ENCODE measurements at places on chromosomes 7 and 10.

- DNase-seq = no peak
These were observed 69.6 kb downstream of the NRG3 start for GRCh38 chr10:81944609-81945008.

- DNase-seq = no peak
These were observed 89.8 kb downstream of the GLRX3 start for GRCh38 chr10:130226012-130226411.

DNA sequence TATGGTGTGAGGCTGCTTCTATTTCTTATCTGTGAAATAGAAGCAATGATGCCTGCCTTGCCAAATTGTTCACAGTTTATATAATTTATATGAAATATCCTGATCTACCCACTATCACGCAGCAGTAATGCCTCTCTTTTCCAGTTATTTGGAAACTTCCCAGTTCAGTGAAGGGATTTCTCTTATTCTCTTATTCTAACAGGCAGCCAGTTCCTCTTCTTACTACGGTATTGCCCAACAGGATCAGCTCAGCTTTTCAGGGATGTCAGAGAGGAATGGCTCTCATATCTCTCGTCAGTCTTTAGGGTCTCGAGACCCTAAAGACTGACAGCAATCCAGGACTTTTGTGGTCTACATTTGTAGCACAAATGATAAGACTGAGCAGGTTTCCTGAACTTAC, 215.6 kb downstream of the CREB5 start:
- DNase-seq = no peak

DNA sequence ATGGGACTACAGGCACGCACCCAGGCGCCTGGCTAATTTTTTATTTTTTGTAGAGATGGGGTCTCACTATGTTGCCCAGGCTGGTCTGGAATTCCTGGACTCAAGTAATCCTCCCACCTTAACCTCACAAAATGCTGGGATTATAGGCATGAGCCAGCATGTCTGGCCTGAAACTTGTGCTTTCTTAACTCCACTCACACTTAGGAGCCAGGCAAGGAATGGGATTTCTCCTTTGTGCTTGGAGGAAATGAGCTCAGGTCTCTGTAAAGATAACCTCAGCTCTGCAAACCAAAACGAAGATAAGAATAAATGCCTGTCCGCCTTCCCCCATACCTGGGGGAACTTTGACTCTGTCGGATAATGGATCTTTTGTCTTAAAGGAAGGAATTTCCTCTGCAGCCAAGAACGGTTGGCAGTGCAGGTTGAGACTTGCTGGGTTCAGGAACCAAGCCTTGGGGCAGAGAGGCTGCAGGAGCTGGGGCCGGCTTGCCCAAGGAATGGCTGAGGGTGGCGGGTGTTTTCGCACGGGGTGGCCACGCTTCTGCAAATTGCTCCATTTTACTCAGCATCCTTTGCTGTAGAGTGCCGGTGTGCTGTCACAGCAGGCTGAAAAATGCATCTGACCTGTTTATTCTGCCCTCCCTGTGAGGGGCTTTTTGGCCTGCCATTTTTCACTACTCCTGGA, 174.2 kb downstream of the KIAA1217 start:
- DNase-seq = no peak

DNA sequence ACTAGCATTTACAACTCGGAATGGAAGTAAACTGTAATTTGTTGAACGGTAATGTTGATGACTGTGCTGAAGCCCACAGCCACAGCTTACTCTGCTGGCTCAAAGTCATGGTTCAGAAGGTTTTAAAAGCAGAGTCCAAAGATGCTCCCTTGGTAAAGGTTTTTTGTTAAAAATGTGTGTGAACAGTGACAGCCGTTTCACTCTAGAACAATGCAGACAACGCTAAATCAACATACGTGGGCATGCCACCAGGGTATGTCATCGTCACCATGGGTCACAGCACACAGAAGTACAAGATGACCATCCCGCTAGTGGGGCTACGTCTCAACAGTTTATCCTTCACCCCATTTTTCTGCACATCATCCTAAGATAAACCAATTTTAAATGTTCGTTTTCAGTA, 106.5 kb upstream of the LANCL2 start:
- no peak for DNase-seq

DNA sequence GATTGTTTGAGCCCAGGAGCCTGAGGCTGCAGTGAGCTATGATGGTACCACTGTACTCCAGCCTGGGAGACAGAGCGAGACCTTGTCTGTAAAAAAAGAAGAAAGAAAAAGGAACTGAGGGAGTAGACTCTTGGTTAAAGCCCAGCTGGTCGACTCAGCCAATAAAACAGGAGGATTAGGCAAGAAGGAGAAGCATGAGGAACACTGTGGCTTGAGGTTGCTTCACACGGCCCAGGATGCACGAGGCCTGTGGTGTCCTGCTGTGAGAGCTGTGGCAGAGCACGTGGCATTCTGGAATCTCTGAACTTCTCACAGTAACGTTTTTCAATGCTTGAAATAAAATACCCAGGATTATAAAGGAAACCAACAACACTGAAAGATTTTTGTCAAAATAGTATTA, 93.3 kb downstream of the CUL2 start:
- DNase-seq = no peak

DNA sequence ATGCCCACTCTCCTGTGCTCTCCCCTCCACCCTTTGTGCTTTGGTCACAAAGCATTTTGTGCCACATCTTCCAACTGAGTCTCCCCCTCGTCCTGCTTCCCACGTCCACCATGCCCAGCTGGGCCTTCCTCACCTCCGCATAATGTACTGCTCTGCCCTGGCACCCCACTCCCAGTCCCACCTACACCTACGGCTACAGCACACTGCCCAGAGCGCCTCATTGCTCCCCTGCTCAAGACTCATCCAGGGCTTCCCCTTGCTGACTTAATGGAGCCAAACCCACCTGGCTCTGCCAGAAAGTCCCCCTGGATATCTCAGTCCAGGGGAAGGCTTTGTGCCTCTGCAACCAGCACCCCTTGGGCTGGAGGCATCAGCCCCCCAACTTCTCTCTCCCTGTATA, 299.2 kb upstream of the ZMIZ1 start:
- DNase-seq = no peak

DNA sequence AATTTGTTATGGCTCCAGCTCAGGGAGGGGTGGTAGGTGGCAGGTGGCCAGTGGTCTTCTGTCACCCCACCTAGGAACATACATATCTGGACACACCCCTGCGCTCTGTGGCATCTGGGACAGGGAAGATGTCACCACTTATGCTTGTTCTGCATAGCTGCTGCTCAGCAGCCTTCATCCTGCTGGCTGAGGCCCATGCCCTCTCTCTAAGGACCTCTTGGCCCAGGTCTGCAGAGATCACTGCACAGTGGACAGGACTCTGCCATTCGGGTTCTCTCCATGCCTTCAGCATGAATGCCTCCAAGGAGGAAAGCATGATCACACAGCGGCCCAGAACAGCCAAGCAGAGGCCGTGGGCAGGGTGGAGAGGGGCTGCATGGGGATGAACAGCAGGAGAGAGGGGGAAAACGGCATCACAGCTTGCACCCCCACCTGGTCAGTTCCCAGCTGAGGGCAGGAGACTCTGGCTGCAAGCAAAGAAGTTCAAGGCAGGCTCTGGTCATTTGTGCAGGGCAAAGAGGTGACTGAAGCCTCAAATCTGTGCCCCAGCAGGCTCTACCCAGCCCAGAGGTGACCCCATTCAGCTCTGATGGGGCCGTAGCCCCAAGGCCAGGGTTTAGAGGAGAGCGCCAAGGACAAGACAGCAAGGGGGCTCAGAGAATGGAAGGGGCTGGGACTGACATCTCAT, 47.8 kb upstream of the GDF10 start:
- no peak for DNase-seq

- DNase-seq = peak; percentile 66
These were observed 23.9 kb downstream of the KLF6 start for GRCh38 chr10:3761021-3761686.

GRCh38 chr7:41536873-41537665, 165.8 kb downstream of the INHBA start:
- DNase-seq = no peak
